Activated effector memory CD4-positive, alpha-beta T cell treated with anti-CD3 and anti-CD28 coated beads, Interleukin-2, amount 50 U/mL, for 16 hours (primary cell): ENCODE measurements at places on chromosomes 12 and 14.
A peak's percentile ranks its signal among the peaks of the same experiment; 100 is the strongest.

DNA sequence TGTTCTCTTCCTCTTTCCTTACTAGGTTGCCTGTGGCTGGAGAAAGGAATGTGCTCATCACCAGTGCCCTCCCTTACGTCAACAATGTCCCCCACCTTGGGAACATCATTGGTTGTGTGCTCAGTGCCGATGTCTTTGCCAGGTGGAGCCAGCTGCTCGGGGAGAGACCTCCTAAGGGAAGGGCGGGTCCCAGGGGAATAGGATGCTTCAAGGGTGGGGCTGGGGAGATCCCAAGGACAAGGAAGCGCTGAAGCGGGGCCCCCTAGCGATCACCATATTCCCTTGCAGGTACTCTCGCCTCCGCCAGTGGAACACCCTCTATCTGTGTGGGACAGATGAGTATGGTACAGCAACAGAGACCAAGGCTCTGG, 10.2 kb downstream of the MARS1 start:
- no peak for DNase-seq

GRCh38 chr12:129964826-129965457, 61.1 kb upstream of the TMEM132D start:
- DNase-seq = no peak

DNA sequence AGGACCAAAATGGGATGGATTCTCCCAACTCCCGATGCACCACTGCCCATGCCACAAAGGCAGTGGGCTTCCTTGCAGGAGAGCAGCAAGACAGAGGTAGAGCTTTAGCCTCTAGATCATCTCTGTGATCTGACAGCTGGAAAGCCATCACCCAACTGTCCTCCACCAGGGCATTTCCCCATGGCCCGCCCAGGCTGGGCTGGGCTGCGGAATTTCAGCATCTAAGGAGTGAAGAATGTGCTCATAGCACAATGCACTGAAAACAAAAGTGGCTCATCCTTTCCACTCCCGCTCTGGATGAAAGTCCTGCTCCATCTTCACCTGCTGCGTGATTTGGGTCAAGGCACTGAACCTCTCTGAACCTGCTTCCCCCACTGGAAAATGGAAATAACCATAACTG, 5.6 kb downstream of the SYNE3 start:
- peak; percentile 37 for DNase-seq

GRCh38 chr12:47590771-47591360, 115.0 kb downstream of the RPAP3 start:
- no peak for DNase-seq

GRCh38 chr12:132356691-132357622, 27.6 kb upstream of the GALNT9 start:
- DNase-seq = no peak

DNA sequence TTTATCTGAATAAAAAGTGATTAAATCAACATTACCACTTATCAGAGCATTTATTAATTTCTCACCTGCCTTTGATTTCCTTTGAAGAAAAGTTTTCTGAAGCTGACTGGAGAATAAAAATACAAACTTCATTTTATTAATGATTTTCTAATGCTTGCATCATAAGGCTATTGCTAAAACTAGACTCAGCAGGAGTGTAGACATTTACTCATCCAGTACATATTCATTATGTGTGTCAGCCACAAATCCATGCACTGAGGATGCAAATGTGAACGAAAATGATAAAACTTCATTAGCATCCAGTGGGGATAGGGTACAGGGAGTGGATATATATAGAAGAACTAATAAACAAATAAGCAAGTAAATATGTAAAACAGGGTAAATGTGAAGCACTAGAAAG, 74.6 kb downstream of the SLCO1B3 start:
- DNase-seq = no peak

DNA sequence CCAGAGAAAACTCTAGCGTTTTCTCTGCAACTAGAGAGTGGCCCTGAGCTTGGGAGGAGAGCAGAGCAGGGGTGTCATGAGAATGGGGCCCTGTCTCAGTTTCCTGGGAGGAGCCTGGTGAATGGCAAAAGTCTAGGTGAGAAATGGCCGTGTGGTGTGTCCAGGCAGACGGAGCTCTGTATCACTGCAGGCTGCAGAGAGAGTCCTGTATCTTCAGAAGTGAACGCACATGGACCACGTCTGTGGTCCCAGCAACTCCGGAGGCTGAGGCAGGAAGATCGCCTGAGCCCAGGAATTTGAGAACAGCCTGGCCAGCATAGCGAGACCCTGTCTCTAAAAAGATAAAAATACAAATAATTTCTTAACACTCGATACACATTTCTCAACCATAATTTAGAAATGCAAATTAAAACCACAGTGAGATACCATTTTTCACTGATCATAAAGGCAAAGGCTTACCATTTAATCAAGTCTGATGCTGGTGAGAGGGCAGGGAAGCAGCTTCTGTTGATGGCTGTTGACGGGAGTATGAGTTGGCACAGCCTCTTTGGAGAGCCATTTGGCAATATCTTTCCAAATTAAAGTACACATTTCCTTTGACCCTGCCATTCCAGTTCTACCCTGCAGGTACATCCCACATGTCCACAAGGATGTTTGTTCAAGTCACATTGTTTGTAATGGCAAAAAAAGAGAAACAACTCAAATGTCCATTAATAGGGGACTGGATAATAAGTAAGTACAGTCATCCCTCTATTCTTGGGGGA, 51.0 kb downstream of the NFKBIA start:
- no peak for DNase-seq

DNA sequence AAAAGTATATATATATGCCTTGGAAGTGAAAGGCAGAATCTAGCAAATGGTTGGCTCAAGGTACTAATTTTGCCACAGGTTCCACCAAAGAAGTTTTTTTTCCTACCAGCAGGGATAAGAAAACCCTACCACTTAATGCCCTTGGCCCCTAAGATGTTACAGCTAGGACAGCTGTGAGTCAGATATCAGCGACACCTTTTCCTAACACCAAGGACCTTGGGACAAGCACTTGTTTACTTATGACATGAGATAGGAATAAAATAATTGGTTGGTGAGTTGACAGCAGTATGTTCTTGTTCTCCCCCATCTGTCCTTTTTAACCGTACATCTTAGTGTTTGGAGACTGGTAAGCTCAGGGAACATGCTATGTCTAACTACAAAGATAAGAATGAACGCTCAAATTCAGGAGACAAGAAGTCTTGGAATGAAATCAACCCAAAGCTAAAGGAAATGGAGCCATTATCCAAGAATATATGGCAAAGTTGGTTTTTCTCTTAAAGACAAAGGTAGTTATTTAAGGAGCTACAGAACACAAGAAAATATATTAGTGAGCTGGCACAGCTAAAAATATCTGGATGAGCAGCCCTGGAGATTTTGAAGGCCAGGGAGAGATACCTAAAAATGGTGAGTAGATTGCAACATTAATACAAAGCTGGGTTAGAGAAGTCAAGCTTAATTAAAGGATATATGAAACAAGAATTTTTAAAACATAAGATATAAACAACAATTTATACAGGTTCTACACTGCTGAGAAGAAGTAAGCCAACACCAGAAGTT, 126.8 kb downstream of the TMTC1 start:
- DNase-seq = no peak

GRCh38 chr14:53306267-53306721, 153.2 kb upstream of the DDHD1 start:
- peak; percentile 75 for DNase-seq

GRCh38 chr14:92789457-92790089, 4.5 kb upstream of the GOLGA5 start:
- no peak for DNase-seq

GRCh38 chr14:99138999-99139865, 132.8 kb downstream of the BCL11B start:
- peak; percentile 49 for DNase-seq

DNA sequence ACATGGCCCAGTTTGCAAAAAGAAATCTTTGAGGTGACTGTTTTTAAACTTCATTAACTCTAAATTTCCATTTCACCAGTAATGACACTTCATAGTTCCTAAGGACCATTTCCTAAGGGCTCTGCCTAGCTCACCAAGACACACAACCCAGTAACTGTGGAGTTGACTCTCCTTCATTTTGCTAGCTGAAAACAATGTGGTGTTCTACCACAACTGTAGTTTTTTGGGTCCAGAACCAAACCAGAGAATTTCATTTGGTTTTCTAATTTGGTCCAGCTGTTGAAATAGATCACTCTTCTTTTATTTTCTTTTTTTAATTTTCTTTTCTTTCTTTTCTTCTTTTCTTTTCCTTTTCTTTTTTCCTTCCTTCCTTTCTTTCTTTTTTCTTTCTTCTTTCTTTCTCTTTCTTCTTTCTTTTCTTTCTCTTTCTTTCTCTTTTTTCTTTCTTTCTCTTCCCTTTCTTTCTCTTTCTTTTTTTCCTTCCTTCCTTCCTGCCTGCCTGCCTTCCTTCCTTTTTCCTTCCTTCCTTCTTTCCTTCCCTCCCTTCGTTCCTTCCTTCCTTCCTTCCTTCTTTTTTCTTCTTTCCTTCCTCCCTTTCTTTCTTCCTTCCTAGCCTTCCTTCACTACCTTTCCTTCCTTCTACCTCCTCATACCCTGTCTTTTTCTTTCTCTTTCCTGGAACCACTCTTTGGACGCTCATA, 18.5 kb upstream of the LUM start:
- DNase-seq = no peak

DNA sequence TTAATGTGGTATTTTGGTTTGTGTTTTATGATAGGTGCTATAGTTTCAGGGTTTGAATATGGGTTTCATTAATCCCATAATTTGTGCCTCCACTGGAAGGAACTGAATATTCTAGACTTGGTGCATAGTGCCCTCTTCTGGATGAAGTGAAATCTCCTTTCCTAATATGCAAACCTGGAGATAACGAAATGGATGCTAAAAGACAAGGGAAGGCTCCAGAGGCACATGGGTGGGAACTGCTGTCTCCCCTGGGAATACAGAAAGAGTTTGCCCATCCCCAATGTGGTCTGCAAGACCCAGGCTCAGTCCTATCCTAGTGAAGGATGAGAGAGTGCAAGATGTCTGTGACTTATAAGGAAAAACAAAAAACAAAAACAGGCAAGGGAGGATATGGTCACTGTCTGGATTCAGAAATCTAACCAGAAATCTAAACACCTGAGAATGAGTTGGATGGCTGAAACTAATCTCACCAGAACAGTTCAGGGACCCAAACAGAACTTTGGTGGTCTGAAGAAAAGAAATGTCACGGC, 142.3 kb upstream of the TMPO start:
- DNase-seq = no peak

- no peak for DNase-seq
Observed at GRCh38 chr12:64582862-64583261, 27.4 kb upstream of the RASSF3 start.

- no peak for DNase-seq
Observed at GRCh38 chr14:99644723-99645544, at the start of gene HHIPL1. TSS of gene HHIPL1 (plus strand) at chr14:99645129. CDS start at chr14:99645208, 79 bp downstream.

- DNase-seq = no peak
Observed at GRCh38 chr12:78540606-78541336, 323.8 kb upstream of the SYT1 start.

DNA sequence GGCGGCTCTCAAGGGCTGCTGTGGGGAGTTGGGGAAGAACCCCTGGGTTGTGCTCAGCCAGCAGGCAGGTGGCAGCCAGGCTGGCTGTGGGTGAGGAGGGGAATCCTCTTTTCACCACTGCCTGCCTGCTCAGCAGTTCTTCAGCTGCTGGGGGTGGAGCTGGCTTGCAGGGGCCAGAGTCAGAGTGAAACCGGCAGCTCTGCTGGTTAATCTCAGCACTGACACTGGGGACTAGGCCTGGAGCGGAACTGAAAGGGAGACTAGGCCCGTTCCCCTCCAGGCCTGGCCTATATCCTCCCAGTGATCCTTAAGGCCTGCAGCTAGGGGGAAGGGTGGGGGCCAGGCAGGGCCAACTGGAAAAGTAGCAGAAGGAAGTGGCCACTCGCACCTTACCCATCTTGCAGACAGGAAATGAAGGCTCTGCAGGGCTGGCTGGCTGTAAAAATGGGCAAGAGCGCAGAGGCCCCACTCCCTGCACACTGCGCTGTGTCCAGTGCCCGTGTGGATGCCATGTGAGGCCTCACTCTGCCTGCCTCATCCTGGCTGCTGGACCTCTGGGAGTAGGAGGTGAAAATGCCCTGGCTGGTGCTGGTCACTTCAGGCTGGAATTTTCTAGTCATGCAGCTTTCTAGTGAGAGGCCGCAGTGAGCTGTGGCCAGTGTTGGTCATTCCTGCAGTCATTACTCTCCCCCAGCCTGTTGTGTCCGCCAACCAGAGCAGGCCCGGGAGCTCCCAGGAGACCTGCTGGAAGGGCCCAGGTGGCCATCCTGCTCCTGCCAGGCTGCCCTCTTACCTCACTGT, 39.4 kb downstream of the SH2B3 start:
- DNase-seq = peak; percentile 93

DNA sequence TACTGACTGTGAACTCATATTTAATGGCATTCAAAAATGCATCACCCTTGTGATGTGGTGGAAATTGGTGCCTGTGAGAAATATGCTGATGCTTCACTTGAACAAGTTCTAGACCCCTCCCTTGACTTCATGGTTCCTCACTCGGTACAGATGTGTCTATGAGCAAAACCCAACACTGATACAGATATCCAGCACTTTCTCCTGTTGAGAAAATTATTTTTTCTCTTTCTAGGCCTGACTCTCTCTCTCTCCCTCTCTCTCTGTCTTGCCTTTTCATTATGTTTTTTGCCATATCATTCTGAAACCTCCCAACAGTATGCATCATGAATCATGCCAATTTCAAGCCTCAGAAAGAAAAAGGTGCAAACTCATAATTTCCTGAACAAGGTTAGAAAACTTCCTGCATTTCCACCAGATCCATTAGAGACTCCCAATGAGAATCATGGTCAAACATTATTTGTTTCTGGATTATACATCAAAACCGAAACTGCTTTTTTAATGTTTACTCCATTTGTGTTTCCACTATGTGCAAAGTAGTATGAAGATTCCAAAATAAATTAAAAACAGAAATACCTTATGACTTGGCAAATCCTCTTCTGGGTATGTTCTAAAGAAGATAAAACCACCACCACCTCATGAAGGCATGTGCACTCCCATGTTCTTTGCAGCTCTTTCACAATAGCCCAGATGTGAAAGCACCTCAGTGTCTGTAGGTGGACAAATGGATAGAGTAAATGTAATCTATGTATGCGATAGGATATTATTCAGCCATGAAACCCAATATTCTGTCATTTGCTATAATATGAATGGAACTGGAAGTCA, 543.6 kb downstream of the TMEM121 start:
- DNase-seq = no peak

GRCh38 chr14:68834816-68835215, 41.9 kb upstream of the ZFP36L1 start:
- DNase-seq = no peak

- no peak for DNase-seq
Observed at GRCh38 chr12:74751441-74751840, 213.8 kb downstream of the ATXN7L3B start.

DNA sequence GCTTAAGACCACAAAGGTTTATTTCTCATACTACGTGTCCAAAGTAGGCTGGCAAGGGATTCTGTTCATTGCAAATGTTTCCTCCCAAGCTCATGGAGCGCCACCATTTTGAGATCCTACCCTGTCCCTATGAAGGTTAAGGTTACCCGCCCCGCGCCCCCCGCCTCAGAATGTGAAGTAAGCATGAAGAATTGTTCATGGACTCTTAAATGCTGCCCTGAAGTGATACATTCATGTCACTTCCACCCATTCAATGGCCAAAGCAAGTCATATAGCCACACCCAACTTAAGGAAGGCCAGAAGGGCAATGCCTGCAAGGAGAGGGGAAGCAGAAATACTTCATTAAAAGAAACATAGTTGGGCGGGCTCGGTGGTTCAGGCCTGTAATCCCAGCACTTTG, 4.2 kb downstream of the TMEM253 start:
- DNase-seq = no peak
